ENCODE measurements at places on chromosomes 1 and 21. TPM values are rescaled to one million over a fixed set of nuclear protein-coding genes. Genes with fewer than 3 reads are reported as not detected.

GRCh38 chr21:35607406-35607805 lies 452.9 kb downstream of the SETD4 start:
- no peak for DNase-seq

AMIGO1 gene
- total RNA-seq, result 12.2 TPM

- no peak for DNase-seq
These were observed 55.1 kb downstream of the UBE2T start for GRCh38 chr1:202286622-202287097.

CELA3B gene
- total RNA-seq, result not detected
